Large intestine (tissue), 12 donors: ENCODE measurements at places on chromosomes 3 and 15.

GRCh38 chr3:41200669-41201021 lies 1.3 kb downstream of the CTNNB1 start:
- peak; percentile 77 for DNase-seq

DNA sequence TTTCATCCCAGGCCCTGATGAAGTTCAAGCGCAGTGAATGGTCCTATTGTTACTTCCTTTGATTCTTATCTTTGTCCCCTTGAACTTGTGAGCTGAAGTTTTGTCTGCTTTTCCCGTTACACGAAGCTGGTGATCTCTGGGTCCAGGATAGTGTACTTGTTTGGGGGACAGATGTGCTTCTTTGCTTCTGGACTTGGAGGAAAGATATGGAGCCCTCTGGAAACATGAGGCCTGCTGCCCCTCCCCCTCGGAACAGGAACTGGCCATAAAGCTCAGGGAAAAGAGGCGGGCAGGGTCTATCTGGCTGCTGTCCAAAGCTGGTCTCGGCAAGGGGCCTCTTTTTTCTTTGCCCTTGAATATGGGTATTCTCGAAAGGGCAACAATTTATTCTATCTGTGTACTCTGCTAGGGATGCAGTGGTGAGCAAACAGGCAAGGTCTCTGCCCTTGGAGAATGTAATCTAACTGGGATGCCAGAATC lies 47.6 kb downstream of the IDH2 start:
- DNase-seq = peak; percentile 77

DNA sequence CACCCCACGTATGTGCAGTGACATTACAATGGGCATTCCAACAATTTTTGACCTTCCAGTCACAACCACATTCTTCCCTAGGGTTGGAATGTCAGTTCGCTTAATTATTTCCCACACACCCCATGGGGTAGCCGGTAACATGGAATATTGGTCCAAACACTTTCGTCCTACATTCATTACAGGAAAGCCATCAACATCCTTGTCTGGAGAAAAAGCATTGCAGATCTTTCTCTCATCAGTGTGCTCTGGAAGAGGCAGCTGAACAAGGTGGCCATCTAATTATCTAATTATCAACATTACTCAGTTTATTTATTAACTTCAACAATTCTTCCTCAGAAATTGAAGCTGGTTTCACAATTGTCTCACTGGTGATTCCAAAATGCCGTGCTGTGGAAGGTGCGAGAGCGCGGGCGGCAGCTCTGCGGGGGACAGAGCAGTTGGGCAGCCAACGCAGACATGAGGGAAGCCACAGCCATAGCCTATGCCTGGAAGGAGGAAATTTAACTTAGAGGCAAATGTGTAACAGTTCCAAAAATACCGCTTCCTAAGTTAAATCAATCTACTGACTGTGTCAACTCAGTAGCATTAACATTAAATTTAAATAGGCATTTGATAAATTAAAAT lies 1158.9 kb upstream of the EPHA6 start:
- no peak for DNase-seq

- peak; percentile 24 for DNase-seq
Measured at GRCh38 chr3:51099794-51100535, 285.1 kb upstream of the MANF start.

DNA sequence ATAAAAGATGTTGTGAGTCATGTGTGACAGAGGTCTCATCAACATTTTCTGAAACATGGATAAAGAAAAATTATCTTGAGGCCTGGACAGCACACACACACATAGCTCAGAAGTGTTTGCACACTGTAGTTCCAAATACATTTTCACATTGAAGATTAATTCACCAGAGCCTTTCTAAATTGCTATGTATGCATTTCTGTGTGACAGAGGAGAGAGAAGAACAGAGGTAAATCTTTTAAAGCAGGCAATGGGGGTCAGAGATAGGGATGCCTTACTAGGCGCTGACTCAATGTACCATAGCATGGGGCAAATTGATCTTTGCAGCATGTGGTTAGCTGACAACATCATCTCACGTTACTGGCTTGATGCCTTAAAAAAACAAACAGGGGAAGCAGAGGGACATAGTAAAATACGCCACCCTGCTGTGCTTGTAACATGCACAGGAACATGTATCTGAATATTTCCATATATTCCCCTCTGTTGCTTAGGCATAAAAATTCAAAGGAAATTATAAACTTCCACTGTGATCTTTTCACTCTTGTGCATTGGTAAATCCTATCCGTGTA lies 7.7 kb downstream of the POU1F1 start:
- DNase-seq = no peak

GRCh38 chr3:114649331-114649730 lies 355.5 kb downstream of the TIGIT start:
- no peak for DNase-seq

DNA sequence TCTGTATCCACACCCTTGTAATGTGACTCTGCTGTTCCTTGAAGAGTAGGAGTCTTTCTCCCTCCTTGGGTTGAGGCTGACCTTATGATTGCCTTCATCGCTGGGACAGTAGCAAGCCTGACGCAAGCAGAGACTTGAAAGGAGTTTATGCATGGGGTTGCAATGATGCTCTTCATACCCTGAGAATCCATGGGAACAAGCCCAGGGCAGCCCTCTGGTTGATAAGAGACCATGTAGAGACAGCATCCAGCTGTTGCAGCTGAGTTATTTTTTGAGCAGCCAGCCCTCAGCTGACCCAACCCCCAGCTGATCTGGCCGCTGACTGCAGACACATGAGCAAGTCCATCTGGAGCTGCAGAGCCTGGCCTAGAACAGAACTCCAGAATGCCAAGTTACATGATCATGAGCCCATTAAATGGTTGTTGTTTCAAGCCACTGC lies 60.6 kb upstream of the ARNT2 start:
- peak; percentile 23 for DNase-seq

GRCh38 chr3:110227991-110228390 lies 843.6 kb upstream of the NECTIN3 start:
- no peak for DNase-seq

- DNase-seq = no peak
Measured at GRCh38 chr15:92449476-92449875, 55.8 kb downstream of the ST8SIA2 start.

DNA sequence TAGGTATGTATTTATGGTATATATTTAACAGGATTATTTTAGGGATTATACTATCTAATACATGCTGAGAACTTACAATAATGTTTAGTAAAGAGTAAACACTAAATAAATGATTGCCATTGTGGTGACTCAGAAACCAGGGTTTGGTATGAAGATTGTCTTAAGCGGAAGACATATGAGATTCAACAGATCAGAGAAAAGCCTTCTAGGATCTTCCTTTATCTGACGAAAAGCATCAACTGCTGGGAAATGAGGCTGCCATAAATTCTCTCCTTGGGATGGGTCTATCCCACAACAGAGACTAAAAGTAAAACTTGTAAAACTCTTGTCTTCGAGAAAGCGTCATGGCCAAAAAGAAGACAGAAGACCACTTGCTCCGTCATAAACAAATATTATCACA lies 1352.2 kb upstream of the EPHA6 start:
- DNase-seq = no peak

GRCh38 chr3:81726735-81727134 lies 34.7 kb downstream of the GBE1 start:
- DNase-seq = no peak

GRCh38 chr3:50676031-50676705 lies 1.4 kb downstream of the DOCK3 start:
- no peak for DNase-seq

DNA sequence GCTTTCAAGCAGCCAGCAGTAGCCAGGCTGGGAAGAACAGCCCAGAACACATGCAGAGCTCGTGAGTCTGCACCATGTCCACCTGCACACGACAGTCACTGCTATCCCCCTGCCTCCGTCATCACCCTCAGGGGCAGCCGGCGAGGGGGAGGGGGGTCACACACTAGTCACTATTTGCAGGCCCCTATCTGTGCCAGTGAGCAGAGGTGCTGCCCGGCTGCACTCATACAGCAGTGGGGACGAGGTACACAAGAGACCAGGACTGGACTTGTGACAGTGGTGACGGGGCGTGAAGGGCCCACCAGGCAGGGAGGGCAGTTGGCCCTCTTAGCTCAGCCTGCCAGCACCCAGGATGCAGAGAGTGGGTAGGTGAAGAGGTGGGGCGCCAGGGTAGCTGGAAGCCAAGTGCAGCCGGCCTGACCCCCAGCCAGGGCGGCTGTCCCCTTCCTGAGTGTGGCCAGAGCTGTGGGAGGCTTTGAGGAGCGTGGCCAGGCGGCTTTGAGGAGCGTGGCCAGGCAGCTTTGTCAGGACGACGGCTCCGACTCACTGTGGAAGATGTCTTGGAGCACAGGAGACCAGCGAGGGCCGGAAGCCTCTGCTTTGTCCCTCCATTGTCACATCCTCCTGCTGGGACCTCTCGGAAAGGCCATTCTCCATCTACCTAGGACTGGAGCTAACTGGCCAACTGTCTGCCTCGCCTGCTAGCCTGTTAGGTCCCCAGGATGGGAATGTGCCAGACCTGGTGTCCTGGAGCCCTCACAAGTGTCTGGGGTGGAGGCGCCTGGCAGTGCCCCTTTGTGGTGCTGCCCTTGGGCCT lies 52.1 kb upstream of the FGD5 start:
- no peak for DNase-seq

DNA sequence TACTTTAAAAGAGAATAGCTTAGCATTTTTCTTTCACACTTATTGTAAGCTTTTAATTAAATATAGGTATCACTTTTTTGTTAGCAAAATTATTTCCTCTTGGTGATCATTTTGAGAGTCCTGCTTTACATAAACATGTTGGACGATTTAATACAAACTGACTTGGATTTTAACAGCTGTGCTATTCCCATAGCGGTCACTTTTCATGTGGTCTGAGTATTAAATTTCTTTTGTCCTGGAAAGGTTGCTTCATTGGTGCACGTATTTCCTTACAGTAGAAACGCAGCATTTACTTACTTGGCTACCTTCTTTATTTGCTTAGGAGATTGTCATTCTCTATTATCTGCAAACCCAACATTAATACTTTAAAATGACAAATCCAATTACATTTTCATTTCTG lies 109.4 kb downstream of the ATG7 start:
- no peak for DNase-seq

- no peak for DNase-seq
Measured at GRCh38 chr3:100756441-100756840, 47.1 kb downstream of the TFG start.

DNA sequence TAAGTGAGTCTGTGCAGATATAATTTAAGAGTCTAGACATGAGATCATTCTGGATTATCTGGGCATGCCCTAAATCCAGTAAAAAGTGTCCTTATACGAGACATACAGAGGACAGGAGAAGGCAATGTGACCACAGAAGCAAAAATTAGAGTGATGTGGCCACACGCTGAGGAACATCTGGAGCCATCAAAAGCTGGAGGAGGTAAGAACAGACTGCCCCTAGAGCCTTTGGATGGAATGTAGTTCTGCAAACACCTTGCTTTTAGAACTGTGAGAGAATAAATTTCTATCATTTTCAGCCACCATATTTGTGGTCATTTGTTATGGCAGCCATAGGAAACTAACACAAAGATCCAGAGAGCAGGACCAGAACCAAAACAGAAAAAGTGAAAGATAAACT lies 41.0 kb downstream of the CD200 start:
- no peak for DNase-seq

GRCh38 chr15:101372960-101373525 lies 78.0 kb upstream of the SNRPA1 start:
- peak; percentile 17 for DNase-seq

DNA sequence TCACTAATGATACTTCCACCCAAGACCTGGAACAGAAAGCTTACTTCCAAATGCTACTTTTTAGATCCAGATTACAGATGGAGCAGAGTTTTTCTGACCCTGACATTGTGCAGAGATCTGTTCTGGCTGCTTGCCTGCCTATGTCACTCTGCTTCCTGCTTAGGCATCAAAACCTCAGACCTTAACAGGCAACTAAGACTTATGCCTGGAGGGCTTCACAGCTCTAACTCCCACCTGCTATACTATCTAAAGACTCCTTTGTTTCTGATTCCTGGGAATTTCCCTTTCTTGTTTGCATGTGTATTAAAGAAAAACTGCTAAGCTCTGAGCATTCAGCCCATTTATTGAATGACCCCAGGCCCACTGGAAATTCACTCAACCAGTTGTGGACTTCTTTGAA lies 157.4 kb upstream of the NPHP3 start:
- DNase-seq = no peak

GRCh38 chr15:48331796-48332641 lies 790 bp downstream of the DUT start:
- peak; percentile 13 for DNase-seq

DNA sequence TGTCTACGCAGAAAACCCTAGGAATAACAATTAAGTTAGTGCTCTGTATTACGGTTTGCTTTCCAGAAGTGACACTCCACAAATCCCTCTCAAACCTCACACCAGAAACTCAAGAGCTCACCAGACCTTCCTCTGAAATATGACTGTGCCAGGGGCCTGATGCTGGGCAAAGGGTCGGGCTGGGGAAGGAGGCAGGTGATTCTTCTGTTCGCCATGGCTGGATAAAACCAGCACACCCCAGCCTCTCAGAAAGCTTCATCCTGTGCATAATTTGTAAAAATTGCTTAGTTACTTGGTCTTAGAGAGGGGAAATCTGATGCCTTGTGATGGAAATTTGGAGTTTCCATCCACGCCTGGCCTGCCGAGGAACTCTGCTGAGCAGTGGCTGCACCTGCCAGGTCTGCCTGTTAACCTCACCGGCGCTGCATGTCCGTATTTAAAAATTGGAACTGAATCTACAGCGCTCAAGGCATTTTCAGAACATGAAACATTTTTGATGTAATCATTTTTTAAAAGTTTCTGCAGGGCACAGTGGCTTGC lies 22.7 kb upstream of the ATP1B3 start:
- DNase-seq = no peak

- no peak for DNase-seq
Measured at GRCh38 chr3:185813691-185814215, 11.1 kb downstream of the IGF2BP2 start.

- DNase-seq = no peak
Measured at GRCh38 chr3:122642935-122643334, 37.7 kb upstream of the PARP14 start.

GRCh38 chr3:118447339-118447738 lies 587.3 kb downstream of the IGSF11 start:
- no peak for DNase-seq

DNA sequence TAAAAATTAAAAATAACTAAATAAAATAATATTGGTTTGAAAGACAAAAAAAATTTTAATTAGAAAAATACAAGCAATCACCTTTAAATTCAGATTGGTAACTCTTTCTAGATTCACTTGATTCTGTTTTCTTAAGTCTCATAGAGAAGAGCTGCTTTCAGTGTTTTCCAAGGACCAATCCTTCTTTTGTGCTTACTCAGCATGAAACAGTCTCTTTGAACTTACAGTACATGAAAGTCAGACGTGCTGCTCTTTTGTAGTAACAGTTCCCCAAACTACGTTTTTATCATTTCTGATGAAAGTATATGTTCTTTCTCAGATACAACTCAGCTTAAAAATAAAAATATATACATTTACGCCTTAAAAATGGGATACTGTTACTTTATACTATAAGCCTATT lies 171.9 kb upstream of the CCDC54 start:
- no peak for DNase-seq

GRCh38 chr15:34709866-34710265 lies 44.9 kb downstream of the GJD2 start:
- DNase-seq = no peak
